ENCODE measurements at places on chromosomes 5 and 9.

DNA sequence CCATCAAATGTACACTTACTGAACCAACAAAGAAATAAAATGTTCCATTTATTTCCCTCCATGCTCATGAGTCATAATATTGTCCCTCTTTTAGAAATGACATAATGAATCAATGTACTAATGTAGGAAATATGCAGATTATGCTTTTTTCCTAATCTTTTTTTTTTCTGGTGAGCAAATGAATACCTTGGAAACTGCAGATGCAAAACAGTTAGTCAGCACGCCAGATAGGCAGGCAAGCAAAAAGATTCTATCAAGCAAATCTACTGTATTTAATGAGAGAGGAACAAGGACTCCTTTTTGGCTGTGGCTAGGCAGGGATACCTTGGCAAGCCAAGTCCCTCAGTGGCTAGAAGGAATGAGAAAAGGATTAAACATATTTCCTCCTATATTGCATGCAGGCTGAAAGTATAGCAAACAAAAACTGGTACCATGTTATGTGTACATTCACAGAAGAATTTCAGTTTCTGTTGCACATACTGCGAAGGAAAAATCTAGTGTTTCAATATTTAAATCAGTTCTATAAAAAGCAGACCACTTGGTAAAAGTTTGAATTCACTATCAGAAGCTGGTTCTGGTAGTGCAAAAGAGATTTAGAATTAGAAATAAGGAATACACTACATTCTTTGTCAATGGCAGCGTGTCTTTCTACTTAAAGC, 605.4 kb downstream of the TLE1 start:
- DNase-seq: no peak

DNA sequence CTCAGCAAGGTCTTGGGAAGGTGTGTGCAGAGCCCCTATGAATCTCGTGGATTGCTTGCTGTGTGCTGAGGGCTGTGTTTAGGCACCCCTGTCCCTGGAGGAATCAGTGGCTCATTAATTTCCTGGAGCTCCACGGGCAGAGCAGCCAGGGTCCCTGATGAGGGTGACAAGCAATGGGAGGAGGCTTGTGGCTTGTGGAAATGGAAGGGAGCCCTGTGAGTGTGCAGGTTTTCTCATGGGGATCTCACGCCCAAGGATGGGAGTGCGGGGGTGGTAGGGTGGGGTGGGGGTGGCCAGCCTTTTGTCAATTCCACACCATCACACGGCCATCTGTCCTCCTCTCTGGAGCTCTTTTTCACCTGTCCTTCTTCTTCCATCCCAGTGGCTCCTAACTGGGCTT, 25.3 kb downstream of the PHF2 start:
- DNase-seq: no peak

GRCh38 chr9:72858089-72858912, 94.6 kb downstream of the ALDH1A1 start:
- DNase-seq: peak; percentile 32

DNA sequence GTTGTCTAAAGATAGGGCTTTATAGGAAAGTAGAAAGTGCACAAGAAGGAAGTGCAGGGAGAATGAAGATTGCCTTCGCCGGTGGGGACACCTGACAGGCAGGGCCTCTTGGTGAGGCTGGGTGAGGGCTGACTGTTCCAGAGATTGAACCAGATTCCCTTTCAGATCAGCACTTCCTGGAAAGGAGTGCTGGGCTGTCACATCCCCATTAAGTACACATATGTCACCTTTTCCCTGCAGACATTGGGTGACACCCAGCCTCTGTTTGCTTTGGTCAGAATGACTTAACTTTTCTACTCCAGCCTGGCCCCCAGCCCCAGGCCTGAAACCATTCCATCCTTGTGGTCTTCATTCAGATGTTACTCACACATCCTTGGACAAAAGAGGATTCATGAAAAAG, 7.4 kb upstream of the SHROOM1 start:
- no peak for DNase-seq

- no peak for DNase-seq
Observed at GRCh38 chr9:38768351-38768761, 48.4 kb upstream of the FAM240B start.

DNA sequence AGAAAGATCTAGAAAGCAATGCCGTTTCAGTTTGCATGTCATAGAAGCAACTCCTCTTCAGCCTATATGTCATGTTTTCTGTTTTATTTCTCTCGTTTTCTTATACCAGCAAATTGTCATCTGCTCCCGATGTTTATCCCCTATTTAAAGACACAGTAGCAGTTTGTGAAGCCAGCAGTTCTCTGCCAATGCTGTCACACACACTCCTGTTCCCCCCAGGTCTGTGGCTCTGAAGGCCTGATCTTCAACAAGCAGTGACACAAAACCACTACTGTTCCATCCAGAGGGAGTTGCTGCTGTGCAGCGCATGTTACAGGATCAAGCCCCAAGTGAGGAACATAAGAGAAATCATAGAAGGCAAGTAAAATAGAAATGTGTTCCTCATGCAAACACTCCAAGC, 364.1 kb upstream of the SLC30A5 start:
- DNase-seq: no peak

DNA sequence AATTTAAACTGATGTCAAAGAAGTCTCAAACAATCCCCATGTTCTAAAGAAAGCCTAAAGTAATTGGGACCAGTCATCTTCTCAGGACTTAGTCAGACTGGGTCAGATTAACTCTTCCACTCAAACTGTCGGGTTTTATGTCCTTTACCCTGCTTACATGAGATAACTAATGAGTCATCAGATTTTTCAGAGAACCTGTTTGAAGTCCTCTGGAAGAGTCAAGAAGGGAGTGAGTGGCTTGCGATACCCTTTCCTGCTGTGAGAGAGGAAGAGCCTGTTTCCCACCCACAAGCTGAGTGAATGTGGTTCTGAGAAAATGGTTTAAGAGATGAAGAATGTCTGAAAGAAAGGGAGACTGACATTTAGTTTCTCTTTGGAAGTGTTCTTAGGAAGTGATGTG, 1866.7 kb upstream of the C9orf72 start:
- DNase-seq: no peak

DNA sequence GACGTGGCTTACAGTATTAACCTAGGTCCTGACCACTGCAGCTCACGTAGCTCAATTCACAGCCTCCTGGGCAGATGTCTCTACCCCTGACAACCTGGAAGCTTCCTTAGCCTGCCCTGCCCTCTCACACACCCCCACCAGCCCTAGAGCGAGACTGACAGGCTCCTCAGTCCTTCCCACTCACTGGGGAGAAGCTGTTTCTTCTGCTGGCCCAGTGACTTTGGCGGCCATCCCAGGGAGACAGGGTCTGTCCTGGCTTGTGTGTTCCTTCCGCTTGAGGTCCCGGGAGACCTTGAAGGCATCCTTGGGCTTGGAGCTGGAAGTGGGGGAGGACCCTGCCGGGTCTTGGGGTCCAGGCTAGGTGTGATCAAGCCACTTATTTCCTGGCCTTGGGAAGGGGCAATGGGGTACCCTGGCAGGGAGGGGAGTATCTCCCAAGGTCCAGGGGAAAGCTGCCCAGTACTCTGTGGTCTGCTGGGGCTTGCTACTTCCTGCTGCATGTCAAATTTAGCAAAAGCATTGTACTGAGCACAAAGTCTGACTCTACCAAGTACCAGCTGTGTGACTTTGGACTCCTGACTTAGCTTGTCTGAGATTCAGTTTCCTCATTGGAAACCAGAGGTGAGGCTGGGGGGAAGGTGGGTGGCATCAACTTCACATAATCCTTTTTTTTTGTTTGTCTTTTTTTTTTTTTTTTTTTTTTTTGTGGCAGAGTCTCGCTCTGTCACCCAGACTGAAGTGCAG, 1.9 kb downstream of the MIGA2 start:
- DNase-seq: no peak

DNA sequence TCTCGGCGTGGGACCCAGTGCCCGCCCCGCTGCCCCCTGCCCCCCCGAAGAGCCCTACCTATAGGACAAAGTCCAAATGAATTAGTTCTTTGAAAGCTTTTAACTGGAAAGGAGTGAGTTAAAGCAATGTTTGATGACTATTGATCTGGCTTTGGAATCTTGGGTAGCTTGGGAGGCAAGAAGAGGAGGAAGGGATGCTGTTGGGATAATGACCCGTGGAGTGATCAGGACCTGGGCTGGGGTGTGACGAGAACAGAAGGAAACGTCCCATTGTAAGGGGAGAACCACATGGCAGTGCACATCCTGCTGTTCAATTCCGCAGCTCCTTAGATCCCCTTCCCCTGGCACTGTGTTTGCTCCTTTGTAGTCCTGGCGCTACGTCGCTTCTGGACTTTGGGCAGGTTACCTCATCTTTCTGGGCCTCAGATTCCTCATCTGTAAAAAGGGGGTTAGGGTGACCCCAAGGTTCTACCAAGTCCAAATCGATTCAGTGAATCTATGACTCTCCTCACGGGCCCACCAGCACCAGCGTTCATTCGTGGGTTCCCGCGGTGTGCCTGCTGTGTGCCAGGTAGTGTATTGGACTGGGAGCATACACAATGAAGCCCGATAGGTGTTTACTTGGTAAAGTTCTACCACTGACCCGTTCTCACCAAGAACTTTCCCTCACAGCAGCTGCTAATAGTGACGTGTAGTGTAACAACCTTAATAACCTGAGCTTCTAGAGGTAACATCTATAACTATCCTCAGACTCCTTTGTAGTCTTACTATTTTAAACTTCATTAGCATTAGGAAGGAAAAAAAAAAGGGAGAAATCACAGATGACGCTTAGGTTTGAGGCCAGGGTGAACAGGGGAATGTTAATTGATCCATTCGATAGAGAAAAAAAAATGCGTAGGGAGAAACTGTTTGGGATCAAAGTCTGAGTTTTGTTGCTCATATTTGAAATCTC, 1.1 kb upstream of the NADK2 start:
- no peak for DNase-seq

DNA sequence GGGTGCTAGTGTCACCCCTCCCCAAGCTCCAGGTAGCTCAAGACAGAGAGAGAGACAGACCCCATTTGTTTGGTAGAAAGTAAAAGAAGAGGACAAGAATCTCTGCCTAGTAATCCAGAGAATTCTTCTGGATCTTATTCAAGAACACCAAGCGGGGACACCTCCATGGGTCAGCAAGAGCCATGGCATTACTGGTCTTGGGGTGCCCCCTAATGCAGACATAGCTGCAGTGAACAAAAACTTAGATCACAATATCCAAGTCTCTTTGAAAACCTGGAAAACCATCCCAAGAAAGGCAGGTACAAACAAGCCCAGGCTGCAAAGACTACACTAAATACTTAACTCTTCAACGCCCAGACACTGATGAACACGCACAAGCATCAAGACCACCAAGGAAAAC, 29.9 kb upstream of the PDE4D start:
- DNase-seq: no peak

DNA sequence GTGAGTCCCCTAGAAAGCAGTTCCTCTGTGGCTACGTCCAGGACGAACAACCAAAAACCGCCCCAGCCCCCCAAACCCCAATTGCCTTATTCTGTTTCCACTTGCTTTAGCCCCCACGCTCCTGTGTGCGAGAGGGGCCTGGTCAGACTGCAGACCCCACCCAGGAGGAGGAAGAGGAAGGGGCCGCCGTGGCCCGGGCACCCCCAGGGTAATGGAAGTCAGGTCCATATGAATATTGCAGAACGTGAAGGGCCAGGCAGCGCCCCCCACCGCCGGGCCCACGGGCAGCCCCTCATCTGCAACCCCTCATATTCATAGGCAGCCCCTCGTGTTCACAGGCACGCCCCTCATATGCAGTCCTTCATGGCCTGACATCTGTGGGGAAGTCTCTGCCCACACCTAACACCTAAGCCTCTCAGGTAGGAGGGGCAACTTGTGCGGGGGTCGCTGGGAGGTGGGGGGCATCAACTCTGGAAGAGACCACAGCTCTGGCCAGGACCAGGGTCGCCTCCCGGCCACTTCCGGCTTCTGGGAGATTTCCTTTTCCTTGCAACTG, 37.7 kb upstream of the PLEKHG4B start:
- DNase-seq: no peak

- DNase-seq: no peak
Observed at GRCh38 chr9:114259798-114260523, 62.9 kb upstream of the ORM1 start.

DNA sequence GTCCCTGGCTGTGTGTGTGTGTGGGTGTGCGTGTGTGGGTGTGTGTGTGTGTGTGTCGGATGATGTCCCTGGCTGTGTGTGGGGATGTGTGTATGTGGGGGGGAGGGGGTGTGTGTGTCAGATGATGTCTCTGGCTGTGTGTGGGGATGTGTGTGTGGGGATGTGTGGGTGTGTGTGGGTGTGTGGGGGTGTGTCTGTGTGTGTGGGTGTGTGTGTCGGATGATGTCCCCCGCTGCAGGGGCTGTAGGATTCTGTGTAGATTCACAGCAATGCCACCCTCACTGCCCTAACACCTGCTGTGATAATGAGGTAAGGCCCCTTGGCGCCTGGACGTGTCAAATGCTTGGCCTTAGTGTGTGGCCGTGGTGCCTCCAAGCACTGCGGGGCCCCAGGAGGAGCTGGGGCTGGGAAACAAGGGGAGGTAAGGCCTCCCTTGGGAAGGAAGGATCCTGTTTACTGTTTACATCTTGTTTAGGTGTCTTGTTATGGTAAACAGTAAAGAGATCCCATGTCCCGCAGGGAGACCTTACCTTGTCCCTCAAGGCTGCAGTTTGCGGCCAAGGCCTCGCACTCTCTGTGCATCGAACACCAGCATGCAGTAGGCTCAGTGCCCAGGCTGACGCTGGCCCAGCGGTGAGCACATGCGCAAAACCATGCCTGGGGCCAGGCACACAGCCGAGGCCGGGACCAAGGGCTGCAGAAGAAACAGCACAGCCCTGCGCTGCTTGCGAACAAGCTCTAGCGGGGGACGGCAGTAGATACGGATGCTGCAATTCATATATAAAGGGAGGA, 24.1 kb downstream of the AHRR start:
- DNase-seq: no peak

DNA sequence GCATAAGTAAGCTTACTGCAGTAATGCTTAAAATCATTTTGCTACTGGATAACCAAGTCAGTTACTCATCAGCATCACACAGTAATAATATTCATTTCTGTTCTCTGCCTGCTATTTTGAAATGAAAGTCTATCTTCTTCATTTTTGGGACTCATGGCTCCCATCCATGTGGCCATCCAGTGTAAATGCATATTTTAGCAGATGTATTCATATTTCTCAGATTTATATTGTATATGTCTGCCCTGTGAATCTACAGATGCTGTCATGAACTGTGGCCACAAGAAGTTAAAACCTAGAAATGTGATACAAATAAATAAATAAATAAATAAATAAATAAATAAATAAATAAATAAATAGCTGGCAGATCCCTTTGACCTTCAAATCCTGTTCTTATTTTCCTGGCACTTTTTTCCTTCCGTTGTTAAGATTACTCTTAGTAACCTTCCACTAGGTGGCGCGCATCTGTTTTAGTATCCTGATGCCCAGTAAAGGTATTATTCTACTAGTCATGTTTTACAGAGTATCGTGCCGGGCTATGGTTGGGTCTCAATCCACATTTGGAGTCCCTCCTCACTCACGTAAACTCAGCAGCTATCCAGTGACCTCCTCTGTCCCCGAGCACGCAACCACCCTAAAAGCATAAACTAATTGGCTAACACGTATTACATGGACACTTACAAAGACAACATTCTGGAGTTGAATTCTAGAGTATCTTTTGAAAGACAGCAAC, 79.2 kb upstream of the IL7R start:
- peak; percentile 89 for DNase-seq

GRCh38 chr5:171675511-171675910, 110.1 kb upstream of the SMIM23 start:
- no peak for DNase-seq

Measured in hematopoietic multipotent progenitor cell treated with erythropoietin and hydrocortisone succinate and interleukin-3 and kit ligand, for 4 days (in vitro differentiated cells).